ENCODE measurements at places on chromosomes 2 and 18.

- DNase-seq = peak; percentile 72
Observed at GRCh38 chr18:76875390-76876325, 53.3 kb downstream of the ZNF236 start.

- no peak for DNase-seq
Observed at GRCh38 chr2:195649629-195650190, 7.3 kb upstream of the SLC39A10 start.

GRCh38 chr18:79372461-79372860 is 23.3 kb upstream of the NFATC1 start:
- no peak for DNase-seq

- peak; percentile 1 for DNase-seq
Observed at GRCh38 chr18:24530630-24531111, 70.2 kb downstream of the HRH4 start.

GRCh38 chr2:186919296-186919695 is 70.3 kb upstream of the ZSWIM2 start:
- DNase-seq = peak; percentile 89

GRCh38 chr2:125169764-125170146 is 1144.7 kb downstream of the CNTNAP5 start:
- DNase-seq = no peak

GRCh38 chr2:54475285-54475684 is 19.2 kb downstream of the SPTBN1 start:
- DNase-seq = no peak

DNA sequence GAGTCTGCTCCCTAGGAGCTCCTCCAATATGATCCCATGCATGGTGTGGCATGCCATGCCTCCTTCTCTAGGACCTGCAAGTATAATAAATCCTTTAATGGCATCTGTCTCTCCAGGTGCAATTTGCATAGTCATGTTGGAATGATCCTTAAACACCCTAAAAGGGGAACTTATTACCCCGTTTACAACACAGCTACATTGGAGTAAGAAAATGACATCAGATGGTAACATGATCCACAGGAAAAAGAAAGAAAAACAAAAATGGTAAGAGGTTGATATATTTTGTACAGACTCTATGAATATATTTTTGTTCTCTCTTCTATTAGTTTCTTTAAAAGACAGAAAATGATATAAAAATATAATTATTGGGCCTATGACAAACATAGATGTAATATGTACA is 79.0 kb downstream of the CRACDL start:
- no peak for DNase-seq

DNA sequence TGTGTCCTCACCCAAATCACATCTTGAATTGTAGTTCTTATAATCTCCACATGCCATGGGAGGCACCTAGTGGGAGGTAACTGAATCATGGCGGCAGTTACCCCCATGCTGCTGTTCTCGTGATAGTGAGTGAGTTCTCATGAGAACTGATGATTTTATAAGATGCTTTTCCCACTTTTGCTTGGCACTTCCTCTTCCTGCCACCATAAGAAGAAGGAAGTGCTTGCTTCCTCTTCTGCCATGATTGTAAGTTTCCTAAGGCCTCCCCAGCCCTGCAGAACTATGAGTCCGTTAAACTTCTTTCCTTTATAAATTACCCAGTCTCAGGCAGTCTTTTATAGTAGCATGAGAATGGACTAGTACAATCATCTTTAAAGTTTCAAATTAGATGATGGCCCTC is 902.4 kb upstream of the PIK3C3 start:
- DNase-seq = no peak

- peak; percentile 89 for DNase-seq
Observed at GRCh38 chr2:26033270-26033817, 540 bp upstream of the RAB10 start.

GRCh38 chr2:150607390-150607811 is 119.9 kb upstream of the RND3 start:
- peak; percentile 54 for DNase-seq

GRCh38 chr2:122244598-122245229 is 489.3 kb downstream of the TSN start:
- no peak for DNase-seq

DNA sequence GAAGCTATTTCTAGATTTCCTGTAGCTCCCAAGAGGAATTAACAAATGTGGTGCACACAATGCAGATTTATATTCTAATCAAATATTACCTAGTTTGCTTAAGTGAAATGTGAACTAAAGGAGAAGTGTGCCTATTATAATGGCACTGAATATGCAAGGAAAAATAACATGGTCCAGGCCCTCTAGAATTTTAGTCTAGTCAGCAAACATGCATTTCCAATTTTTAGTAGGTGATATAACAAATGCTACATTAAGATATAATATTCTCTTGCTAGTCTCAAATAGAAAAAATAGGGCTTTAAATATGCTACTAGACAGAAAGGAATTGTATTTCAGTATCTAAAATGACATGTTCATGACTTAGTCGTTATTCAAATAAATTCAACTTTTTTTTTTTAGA is 689.5 kb downstream of the TMEM182 start:
- DNase-seq = no peak

- no peak for DNase-seq
Observed at GRCh38 chr2:144268036-144268678, 251.8 kb downstream of the ZEB2 start.

GRCh38 chr18:46213295-46213694 is 109.1 kb downstream of the HAUS1 start:
- peak; percentile 47 for DNase-seq

DNA sequence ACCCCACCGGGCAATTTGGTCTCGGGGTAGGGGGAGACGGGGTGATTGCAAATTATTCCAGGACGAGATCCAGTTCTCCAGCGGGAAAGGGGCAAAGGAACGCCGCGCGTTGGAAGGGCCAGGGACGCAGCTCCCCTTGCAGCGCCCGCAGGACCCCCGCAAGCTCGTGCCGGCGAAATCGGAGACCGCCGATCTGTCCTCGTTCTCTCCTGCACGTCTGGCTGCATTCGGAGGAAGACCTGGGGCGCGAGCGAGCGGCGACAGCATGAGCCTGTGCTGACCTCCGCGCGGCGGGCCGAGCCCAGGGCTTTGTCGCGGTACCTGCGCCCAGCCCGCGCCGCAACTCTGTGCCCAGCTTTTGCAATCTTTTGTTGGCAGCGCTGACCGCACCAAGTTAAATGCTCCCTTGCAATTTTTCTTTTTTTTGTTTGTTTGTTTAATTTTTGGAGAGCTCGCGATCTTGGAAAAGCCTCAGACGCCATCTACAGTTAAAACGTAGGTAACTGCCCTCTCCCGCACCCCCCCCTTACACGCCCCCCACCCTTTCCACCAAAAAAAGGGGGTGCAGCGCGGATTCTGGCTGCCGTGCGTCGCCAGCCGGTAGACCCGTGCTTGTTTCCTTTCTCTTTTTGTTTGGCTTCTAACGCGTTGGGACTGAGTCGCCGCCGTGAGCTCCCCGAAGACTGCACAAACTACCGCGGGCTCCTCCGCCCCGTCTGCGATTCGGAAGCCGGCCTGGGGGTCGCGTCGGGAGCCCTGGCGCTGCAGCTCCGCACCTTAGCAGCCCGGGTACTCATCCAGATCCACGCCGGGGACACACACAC is 667 bp downstream of the TRIB2 start:
- DNase-seq = peak; percentile 84

DNA sequence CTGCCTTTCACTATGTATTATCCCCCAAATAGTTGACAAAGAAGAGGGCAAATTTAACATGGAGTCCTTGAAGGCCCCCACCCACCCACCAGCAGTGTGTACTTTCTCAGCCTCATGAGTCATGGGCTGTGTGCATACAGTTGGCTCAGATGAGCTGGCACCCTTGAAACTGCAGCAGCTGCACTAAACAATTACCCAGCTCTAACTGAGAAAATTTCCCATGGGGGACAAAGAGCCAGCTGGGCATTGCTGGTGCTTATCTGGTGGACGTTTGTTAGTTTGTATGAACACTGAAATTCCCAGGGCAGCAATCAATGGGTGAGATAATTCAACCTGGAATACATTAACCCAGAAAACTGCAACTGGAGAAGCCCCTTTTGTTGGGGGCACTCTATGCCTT is 131.7 kb downstream of the GCA start:
- DNase-seq = peak; percentile 17

- peak; percentile 80 for DNase-seq
Observed at GRCh38 chr2:223047260-223047761, 4.7 kb upstream of the KCNE4 start.

GRCh38 chr2:3025984-3026383 is 351.6 kb downstream of the EIPR1 start:
- no peak for DNase-seq

GRCh38 chr18:26470011-26470637 is 78.2 kb downstream of the KCTD1 start:
- DNase-seq = no peak

DNA sequence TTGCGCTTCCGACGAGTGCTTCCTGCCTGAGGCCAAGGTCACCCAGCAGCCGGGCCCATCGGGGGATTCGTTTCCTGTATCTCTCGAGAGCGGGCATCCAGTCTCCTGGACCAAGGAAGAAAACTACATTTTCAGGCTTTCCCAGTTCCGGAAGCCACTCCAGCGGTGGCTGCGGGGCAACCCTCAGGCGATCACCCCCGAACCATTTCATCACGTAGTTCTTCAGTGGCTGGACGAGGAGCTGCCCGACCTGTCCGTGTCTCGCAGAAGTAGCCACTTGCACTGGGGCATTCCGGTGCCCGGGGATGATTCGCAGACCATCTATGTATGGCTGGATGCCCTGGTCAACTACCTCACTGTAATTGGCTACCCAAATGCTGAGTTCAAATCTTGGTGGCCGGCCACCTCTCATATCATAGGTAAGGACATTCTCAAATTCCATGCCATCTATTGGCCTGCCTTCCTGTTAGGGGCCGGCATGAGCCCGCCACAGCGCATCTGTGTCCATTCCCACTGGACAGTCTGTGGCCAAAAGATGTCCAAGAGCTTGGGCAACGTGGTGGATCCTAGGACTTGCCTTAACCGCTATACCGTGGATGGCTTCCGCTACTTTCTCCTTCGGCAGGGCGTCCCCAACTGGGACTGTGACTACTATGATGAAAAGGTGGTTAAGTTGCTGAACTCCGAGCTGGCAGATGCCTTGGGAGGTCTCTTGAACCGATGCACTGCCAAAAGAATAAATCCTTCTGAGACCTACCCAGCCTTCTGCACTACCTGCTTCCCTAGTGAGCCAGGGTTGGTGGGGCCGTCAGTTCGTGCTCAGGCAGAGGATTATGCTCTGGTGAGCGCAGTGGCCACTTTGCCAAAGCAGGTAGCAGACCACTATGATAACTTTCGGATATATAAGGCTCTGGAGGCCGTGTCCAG is 1.0 kb downstream of the MARS2 start:
- DNase-seq = no peak

GRCh38 chr2:168614172-168615018 is 158.3 kb downstream of the CERS6 start:
- no peak for DNase-seq

DNA sequence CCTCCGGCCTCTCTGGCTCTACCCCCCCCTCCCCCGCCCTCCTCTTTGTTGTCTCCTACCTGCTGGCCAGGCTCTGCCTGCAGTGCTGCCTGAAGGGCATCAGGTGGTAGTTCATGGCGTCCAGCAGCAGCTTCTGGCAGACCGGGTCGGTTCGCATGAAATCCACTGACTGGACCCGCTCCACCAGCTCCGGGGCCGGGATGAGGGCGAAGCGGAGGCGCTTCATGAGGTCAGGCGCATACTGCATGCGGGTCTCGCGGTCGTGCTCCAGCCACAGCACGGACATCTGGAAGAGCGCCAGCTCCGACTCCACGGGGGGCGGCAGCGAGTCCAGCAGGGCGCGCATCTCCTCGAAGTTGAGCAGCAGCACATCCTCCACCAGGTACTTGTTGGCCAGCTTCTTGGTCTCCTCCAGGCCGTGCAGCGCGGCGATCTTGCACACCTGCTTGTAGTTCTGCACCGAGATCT is 3.2 kb downstream of the KLHL14 start:
- peak; percentile 5 for DNase-seq

GRCh38 chr2:128086244-128086643 is 4.8 kb upstream of the UGGT1 start:
- DNase-seq = no peak

DNA sequence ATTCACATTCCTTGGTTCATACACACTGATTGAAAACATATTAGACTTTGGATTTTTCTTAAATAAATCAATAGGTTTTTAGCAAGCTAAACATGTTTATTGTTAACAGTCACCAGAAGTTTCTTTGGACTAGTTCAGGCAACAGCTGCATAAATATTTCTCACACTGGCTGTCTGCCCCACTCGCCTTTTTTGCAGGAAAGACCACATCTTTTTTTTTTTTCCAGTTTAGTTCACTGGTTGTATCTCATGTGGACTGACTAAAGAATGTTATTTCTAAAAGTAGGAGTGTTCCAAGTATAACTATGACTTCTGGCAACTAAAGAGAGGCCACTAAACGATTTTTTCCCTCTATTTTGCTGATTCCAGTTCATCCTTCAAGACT is 31.1 kb downstream of the SLC40A1 start:
- peak; percentile 83 for DNase-seq

- no peak for DNase-seq
Observed at GRCh38 chr18:49597157-49597931, 35.5 kb downstream of the LIPG start.

GRCh38 chr2:167293943-167294775 is 405.9 kb downstream of the XIRP2 start:
- peak; percentile 67 for DNase-seq

DNA sequence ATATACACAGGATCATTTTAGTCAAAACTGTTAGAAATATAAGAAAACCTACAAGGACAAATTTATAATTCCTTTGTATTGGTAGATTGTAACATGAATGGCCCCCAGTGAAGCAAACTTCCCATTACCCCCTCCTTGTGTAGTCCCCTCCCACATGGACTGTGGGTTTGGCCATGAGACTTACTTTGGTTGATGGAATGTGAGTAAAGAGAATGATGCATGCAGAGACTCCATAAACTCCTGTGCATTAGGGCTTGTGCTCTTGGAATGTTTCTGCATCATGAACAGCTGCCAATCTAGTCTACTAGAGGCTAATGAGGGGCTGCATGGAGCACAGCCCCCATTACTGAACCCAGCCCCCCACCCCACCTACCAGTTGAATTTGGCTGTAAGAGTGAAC is 8.3 kb upstream of the TGFA start:
- no peak for DNase-seq

DNA sequence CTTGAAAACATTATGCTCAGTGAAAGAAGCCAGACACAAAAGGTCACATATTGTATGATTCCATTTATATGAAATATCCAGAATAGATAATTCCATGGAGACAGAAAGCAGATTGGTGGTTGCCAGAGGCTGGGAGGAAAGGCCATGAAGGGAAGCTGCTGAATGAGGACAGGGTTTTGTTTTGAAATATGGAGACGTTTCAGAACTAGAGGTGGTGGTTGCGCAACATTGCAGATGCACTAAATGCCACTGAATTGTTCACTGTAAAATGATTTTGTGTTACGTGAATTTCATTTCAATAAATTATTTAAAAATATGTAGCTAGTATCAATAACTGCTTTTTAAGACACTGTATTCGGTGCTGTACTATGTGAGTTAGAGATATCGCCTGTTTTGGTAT is 101.7 kb upstream of the ZNF236 start:
- DNase-seq = peak; percentile 18

DNA sequence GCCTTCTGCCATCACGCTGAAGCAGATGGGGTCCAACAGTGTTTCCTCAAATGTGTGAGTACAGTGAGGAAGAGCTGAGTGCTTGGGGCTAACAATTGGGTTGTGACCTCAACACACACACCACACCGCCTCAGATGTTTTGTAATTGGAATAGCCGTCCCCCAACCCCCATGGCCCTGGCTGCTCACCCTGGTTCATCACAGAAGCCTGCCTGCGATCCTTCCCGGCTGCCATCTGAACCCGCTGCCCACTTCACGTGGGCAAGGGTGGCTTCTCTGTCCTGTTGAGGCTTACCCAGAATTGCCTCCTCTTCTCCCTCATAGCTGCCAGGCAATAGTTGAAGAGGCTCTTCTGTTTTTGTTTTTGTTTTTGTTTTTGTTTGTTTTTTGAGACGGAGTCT is 44.1 kb downstream of the TGOLN2 start:
- no peak for DNase-seq

Data from choroid plexus epithelial cell (primary cell).